Esophagus muscularis mucosa (tissue), 4 donors: ENCODE measurements at places on chromosomes 1 and 21. TPM values are rescaled to one million over a fixed set of nuclear protein-coding genes. Genes with fewer than 3 reads are reported as not detected.

- peaks cover 18% of the 10 kb centered on the region for H3K4me1 ChIP-seq
- no peaks in the 10 kb centered on the region for H3K27me3 ChIP-seq
- H3K4me3 ChIP-seq: no peak overlapping the region
- peak; percentile 81 for DNase-seq
- peak overlapping the region; percentile 7 for H3K27ac ChIP-seq
- no peaks in the 10 kb centered on the region for H3K36me3 ChIP-seq
Observed at GRCh38 chr1:85575363-85575995, 5.1 kb upstream of the CCN1 start.

DNA sequence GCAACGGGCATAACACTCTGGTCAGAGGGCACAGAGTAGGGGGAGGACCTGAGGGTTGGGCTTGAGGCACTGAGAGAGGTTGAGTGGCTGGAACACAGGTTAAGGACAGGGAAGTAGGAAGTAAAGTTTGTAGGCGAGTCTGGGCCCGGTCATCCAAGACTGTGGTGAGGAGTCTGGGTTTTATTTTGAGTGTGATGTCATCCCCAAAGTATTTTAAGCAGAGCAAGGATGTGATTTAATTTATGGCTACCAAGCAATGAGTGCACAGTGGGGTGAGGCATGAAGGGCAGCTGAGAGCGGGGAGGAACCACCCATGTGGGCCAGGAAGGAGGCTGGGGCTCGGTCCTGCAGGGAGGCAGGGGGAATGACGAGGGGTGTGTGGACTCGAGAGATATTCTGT is 11.2 kb upstream of the VWA5B1 start:
- H3K27me3 ChIP-seq: no peaks in the 10 kb centered on the region
- no peaks in the 10 kb centered on the region for H3K4me1 ChIP-seq
- no peak for DNase-seq
- H3K27ac ChIP-seq: no peak overlapping the region

DNA sequence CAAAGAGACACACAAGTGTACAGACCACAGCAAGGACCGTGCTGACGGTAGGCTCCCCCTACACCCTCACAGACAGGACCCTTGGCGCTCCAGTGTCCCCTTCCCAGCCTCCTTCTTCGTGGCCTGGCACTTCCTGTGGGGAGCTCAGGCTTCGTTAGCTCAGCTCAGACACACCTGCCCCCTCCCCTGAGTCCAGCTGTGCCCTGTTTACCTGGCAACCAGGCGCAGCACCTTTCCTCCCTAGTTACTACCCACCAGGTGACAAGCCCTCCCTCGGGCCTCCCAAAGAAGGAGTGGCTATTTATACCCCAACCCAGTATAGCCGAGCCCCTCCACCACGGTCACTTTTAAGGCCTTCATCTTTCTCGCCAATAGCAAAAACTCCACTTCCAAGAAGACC is 4.7 kb downstream of the CELF3 start:
- no peaks in the 10 kb centered on the region for H3K36me3 ChIP-seq
- H3K27me3 ChIP-seq: peaks cover 7% of the 10 kb centered on the region
- no peak for DNase-seq
- no peak overlapping the region for H3K4me3 ChIP-seq

DNA sequence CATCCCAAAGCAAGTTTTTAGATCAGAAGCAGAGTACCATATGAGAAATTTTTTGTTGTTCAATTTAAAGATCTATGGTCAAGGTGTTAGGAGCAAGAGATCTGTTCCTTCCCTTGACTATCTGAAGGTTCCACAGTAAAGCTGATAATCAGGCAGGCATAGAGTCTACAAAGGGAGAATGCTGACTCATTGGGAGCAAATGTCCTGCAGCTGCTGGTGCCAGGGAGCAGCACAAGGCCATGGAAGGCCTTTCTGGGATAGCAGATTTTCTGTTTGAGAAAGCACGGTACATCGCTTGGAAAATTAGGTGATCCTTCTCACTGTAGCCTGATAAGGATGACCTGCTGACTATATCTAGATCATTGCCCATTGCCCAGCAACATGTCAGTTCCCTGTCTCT is 210.1 kb upstream of the C1orf87 start:
- H3K36me3 ChIP-seq: no peaks in the 10 kb centered on the region
- DNase-seq: no peak
- H3K27ac ChIP-seq: no peak overlapping the region

- peaks cover 38% of the 10 kb centered on the region for H3K4me1 ChIP-seq
- peaks cover 94% of the 10 kb centered on the region for H3K36me3 ChIP-seq
- H3K27me3 ChIP-seq: no peaks in the 10 kb centered on the region
- peak overlapping the region; percentile 81 for H3K27ac ChIP-seq
- H3K4me3 ChIP-seq: no peak overlapping the region
Observed at GRCh38 chr1:154335025-154335714, 9.8 kb downstream of the ATP8B2 start.

GRCh38 chr1:71745326-71745725 is 537.0 kb downstream of the NEGR1 start:
- no peaks in the 10 kb centered on the region for H3K4me1 ChIP-seq
- no peaks in the 10 kb centered on the region for H3K36me3 ChIP-seq
- H3K4me3 ChIP-seq: no peak overlapping the region
- H3K27me3 ChIP-seq: no peaks in the 10 kb centered on the region

DNA sequence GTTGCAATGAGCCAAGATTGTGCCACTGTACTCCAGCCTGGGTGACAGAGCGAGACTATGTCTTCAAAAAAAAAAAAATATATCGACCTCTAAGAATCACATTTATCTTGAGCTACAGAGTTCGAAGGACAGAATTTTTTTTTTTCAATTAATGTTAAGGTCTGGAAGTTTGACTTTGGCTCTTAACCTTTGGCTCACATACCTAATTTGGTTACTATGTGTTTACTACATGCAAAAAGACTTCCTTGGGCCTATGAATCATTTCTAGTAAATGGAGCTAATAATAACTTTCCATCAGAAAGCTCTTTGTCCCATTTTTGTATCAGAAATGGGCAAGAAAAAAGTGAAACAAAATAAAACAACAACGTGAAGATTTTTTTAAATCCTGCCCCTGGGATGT is 351.2 kb downstream of the SMYD3 start:
- no peaks in the 10 kb centered on the region for H3K36me3 ChIP-seq
- no peaks in the 10 kb centered on the region for H3K27me3 ChIP-seq
- DNase-seq: no peak
- no peaks in the 10 kb centered on the region for H3K4me1 ChIP-seq
- H3K4me3 ChIP-seq: no peak overlapping the region

DNA sequence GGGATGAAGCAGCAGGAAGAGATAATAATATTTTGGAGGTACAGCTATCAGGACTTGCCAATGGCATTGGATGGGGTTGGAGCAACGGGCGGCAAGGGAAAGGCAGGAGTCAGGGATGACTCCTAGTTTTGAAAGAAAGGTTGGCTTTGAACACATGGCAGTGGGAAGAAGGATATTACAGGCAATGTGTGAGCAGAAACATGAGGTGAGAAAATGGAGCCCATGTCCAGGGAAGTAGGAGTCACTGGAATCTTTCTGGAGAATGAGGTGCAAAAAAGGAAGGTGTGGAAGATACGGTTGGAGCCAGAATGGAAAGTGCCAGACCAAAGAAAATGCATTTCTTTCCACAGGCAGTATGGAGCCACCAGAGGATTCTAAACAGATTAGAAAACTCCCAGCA is 288.5 kb upstream of the KAZN start:
- H3K27ac ChIP-seq: no peak overlapping the region
- DNase-seq: peak; percentile 31
- peaks cover 17% of the 10 kb centered on the region for H3K4me1 ChIP-seq
- H3K4me3 ChIP-seq: no peak overlapping the region
- no peaks in the 10 kb centered on the region for H3K27me3 ChIP-seq

DNA sequence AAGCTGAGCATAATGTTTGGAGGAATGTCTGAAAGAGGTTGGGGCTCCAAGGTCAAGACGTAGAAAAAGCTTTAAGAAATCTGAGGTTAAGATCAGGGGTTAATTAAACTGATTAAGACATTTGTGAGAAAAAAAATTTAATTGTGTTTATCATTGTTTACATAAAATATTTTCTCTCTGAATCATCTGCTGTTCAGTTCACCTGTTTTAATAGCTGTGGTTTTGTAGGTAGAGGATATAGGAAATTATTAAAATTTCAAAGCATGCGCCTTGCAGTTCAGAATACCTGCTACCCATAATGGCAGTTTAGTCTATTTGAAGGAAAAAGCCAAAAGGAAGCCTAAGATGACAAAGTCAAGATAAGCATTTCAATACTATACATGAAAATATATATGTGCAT is 153.2 kb downstream of the SPATA46 start:
- peaks cover 18% of the 10 kb centered on the region for H3K4me1 ChIP-seq
- H3K27me3 ChIP-seq: no peaks in the 10 kb centered on the region
- no peak overlapping the region for H3K4me3 ChIP-seq
- H3K36me3 ChIP-seq: no peaks in the 10 kb centered on the region

- DNase-seq: no peak
- H3K27ac ChIP-seq: no peak overlapping the region
- no peaks in the 10 kb centered on the region for H3K36me3 ChIP-seq
- no peaks in the 10 kb centered on the region for H3K27me3 ChIP-seq
- no peak overlapping the region for H3K4me3 ChIP-seq
- H3K4me1 ChIP-seq: no peaks in the 10 kb centered on the region
Observed at GRCh38 chr1:175539986-175540385, 203.4 kb downstream of the TNR start.

GRCh38 chr1:110673197-110673701 is 1.5 kb downstream of the KCNA3 start:
- H3K27me3 ChIP-seq: peaks cover 7% of the 10 kb centered on the region
- no peak for DNase-seq
- peak overlapping the region; percentile 59 for H3K4me3 ChIP-seq
- H3K27ac ChIP-seq: no peak overlapping the region
- no peaks in the 10 kb centered on the region for H3K36me3 ChIP-seq
- H3K4me1 ChIP-seq: peaks cover 17% of the 10 kb centered on the region

- H3K27ac ChIP-seq: no peak overlapping the region
- DNase-seq: no peak
- H3K4me1 ChIP-seq: peaks cover 7% of the 10 kb centered on the region
- no peaks in the 10 kb centered on the region for H3K27me3 ChIP-seq
Observed at GRCh38 chr1:205962821-205963221, 19.6 kb upstream of the SLC26A9 start.

- no peak overlapping the region for H3K27ac ChIP-seq
- H3K36me3 ChIP-seq: no peaks in the 10 kb centered on the region
- no peaks in the 10 kb centered on the region for H3K27me3 ChIP-seq
Observed at GRCh38 chr21:32186804-32187203, 92.0 kb downstream of the MIS18A start.

DNA sequence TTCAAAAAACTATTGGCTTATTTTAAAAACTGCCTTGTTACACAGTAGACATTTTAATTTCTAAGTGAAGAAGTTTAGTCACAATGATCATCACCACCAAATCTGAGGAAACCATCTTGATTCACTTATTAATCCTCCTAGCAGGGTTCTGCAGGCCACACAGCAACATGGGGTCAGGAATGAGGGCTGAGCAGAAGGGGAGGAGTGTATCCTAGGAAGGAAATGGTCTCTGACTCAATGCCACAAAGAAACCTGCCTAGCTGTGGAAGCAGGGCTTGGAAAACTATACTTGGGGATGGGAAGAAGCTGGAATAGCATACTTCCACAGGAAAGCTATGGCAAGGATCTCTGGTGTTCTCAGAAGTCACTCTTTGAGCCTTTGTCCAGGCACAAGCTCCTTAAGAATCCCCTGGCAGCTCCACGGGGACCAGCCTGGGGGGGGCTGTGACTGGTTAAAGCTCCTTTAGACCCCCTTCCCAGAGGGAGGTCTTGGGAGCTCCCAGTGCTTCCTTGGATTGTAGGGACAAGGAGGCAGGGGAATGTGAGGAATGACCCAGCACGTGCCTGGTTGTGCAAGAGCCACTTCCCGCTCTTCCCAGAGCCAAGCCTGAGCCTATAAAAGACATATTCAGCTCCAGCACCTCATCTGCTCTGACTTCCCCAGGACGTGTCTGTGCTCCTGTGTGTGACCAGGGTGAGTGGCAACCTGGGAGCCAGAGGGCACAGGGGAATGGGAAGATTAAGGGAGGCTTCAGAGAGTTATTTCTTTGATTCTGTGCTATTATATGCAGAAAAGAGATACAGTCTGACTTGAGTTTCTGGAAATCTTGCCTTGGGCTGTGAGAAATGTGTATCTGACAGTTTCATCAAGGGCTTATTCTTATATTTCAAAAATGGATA is at the start of gene LCE2A:
TSS of gene LCE2A (plus strand) at position 645 of the 900 bp plus-strand sequence. CDS start 557 bp downstream, outside the sequence.
- H3K4me1 ChIP-seq: no peaks in the 10 kb centered on the region
- no peaks in the 10 kb centered on the region for H3K36me3 ChIP-seq
- no peak for DNase-seq
- no peaks in the 10 kb centered on the region for H3K27me3 ChIP-seq

GRCh38 chr1:203503836-203504235 is 9.9 kb downstream of the OPTC start:
- H3K4me1 ChIP-seq: peaks cover 55% of the 10 kb centered on the region
- no peaks in the 10 kb centered on the region for H3K36me3 ChIP-seq

DNA sequence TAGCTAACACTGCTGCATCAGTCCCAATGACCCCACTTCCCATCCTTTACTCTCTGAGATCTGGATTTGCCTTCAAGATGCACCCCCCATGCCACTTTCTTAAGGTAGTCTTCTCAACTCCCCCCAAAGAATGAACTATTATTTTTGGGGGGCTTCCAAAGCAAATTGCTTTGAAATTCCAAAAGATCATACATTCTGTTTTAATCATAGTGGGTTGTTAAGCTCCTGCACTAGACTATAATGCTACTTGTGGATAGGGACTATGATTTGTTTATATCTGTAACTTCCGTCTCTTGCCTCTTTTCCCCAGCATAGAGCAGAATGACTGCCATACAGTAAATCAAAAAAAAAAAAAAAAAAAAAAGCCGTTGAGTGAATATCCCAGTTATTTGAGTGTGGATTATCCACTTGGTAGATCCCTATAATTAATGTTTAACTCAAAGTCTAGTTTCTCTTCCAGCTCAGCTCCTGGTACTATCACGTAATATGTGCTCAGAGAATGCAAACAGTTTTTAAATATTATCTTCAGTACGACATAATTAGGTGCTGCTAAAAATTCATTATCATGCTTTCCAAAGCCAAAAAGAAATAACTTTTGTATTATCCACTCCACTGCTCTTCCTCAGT is 26.9 kb downstream of the KIRREL1 start:
- peak overlapping the region; percentile 82 for H3K27ac ChIP-seq
- peaks cover 92% of the 10 kb centered on the region for H3K4me1 ChIP-seq
- no peaks in the 10 kb centered on the region for H3K27me3 ChIP-seq
- H3K36me3 ChIP-seq: no peaks in the 10 kb centered on the region

GRCh38 chr21:34276711-34277425 is 86.9 kb upstream of the KCNE2 start:
- no peak overlapping the region for H3K27ac ChIP-seq
- no peak overlapping the region for H3K4me3 ChIP-seq
- no peak for DNase-seq
- peaks cover 14% of the 10 kb centered on the region for H3K4me1 ChIP-seq
- H3K27me3 ChIP-seq: no peaks in the 10 kb centered on the region

DNA sequence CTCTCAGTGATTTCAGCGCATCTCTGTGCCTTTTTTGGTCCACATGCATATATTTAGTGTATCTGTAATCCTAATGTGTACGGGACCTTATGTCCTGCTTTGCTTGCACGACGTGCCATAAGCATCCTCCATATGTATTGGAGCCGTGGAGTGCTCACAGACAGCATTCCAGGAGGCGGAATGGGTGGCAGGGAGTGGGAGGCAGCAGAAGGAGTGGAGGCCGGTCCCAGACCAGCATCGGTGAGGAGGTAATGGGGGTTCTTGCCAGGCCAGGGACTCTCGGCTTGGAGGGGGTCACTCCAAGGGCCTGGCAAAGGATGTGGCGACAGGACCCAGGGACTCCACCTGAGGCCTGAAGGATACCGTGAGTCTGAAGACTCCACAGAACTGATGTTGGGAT is 185.0 kb downstream of the CAMTA1 start:
- no peaks in the 10 kb centered on the region for H3K36me3 ChIP-seq
- no peaks in the 10 kb centered on the region for H3K27me3 ChIP-seq
- DNase-seq: no peak

RBM15 gene
- 23.4 TPM for total RNA-seq

SYNC gene
- 201 TPM for total RNA-seq

OR2T2 gene
- total RNA-seq: not detected

LCE2B gene
- not detected for total RNA-seq

AKR7A3 gene
- 1.6 TPM for total RNA-seq

PRMT6 gene
- total RNA-seq: 6.2 TPM

OR2L5 gene
- not detected for total RNA-seq
